Iris pigment epithelial cell (primary cell): ENCODE measurements at places on chromosomes 7 and 10.

DNA sequence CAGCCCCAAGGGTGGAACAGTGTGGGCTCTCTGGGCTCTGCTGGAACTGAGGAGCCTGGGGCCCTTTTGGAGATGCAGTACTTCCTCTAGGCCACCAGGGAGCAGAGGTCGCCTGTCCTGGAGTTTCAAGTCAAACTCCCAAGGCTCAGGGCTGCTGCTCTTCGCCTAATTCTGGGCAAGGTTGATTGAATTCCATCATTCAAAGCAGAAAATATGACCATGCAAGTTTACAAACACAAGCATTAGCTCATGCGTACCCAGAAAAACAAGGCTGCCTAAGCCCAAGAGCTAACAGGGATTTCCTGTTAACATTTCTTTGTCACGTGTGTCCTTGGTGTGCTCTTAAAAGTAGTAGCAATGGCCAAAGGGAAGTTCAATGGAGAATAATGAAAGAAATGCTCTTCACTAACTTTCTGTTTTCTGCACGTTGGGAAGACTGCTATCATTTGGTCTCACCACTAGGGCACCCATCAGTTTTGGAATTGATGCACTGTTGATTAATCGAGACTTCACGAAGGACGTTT, 20.1 kb downstream of the LDB3 start:
- peak; percentile 75 for DNase-seq

DNA sequence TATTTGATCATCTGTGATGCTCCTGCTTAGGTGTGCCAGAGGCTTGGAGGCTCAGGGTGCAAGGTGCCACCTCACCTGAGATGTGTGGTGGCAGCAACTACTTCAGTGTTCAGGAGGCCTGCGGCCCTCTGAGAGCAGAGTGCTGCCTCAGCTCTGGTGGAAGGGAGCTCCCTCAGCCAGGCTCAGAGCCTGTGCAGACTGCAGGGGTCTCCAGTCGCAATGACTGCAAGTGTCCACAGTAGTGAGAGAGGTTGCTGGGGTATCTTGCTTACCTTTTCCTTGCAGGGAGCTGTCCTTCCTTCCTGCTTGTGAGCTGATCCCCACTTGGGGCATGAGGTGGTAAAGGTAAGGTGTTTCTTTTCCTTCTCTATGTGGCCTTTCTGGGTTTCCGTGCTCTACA, 131.0 kb upstream of the GAD2 start:
- DNase-seq: no peak

GRCh38 chr7:87886875-87887274, 10.6 kb downstream of the DBF4 start:
- peak; percentile 46 for DNase-seq

DNA sequence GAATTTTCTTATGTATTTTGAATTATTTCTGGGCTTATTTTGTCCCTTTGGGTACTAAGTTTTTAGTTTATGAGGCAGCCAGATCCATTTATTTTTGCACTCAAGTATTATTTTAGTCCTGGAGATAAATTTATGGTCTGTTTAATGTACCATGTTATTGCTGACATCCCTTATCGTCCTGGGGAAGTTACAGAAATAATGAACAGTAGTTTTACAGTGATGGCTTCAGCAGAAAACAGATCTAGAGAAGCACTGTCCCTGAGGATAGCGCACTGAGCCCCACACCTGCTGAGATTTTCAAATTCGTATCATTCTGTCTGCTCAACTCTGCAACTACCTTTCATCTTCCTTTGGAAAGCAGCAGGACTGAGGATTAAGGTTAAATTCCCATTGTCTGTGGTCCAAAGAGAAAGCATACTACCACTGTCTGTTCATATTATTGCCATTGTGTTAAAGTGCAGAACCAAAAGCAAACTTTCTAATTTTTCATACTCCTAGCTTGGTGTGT, 168.3 kb downstream of the SNX13 start:
- DNase-seq: no peak

GRCh38 chr7:21412957-21413356, 14.9 kb upstream of the SP4 start:
- no peak for DNase-seq

- DNase-seq: no peak
Measured at GRCh38 chr7:1901431-1902210, 231.5 kb downstream of the ELFN1 start.
